ENCODE measurements at places on chromosomes 5 and 9. TPM values are rescaled to one million over a fixed set of nuclear protein-coding genes. Genes with fewer than 3 reads are reported as not detected.

Gene PROB1
- total RNA-seq = 1.9 TPM

Gene CEP72
- 8.2 TPM for total RNA-seq

Gene TBC1D9B
- 66.3 TPM for total RNA-seq

Gene PCDH1
- total RNA-seq = 62.7 TPM

Gene GKAP1
- total RNA-seq = 1.6 TPM

Gene SMARCA2
- total RNA-seq = 81.7 TPM

Gene IRGM
- not detected for total RNA-seq

Gene DROSHA
- 36.5 TPM for total RNA-seq

Gene PIK3R1
- total RNA-seq = 26.9 TPM
